Foreskin fibroblast (primary cell): ENCODE measurements at places on chromosomes 2 and 18.
A peak's percentile ranks its signal among the peaks of the same experiment; 100 is the strongest.

GRCh38 chr2:182228073-182228473 lies 198.8 kb downstream of the PDE1A start:
- no peak for DNase-seq

DNA sequence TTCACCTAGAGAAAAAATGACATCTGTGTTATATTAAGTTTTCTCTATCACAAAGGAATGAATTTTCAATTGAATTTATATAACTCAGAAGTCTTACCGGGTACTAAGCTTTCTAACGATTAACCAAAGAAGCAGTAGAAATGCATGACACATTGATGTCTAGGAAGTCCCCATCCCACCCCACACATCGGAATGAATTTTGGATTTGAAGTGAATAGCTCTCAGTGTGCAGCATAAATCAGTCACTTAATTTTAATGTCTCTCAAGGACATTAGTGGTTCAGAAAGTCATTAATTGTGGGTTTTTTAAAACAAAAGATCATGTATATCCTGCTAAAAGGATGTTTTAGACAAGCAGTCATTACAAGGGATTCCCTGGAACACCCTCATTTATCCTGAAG lies 141.4 kb upstream of the PIEZO2 start:
- DNase-seq = no peak

GRCh38 chr2:124315221-124315880 lies 290.3 kb downstream of the CNTNAP5 start:
- no peak for DNase-seq

DNA sequence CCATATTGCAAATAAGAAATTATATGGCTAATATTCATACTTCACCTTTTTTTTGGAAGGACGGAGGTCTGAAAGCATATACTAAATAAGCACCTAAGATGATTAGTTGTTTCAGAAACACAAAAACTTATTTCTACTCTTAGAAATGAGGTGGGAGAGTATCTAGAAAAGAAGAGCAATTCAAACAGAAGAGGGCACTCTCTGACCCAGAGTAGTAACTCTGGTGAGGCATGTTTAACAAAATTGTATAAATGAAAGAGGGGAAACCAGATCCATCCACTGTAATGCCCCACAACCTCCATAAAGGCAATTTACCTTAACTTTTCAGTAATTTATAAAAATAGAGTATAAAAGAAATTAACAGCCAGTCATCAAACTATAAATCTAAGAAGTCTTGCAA lies 669.6 kb upstream of the VRK2 start:
- DNase-seq = peak; percentile 2

DNA sequence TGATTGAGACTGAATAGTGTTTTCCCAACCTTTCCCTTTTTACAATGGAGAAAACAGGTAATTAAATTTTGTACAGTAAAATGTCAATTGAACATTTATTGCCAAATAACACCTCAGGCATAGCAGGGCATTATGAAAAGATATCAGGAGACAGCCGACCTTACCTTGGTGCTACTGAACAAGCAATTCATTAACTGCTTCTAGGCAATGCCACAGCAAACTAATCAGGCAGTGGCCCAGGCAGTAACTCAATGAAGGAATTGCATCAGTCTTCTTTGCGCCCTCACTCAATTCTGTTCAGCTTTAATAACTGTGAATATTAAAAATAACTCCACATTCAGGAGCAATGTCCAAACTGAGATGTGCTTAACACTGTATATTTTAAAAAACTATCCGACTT lies 6.1 kb downstream of the PLCL1 start:
- no peak for DNase-seq

- no peak for DNase-seq
Measured at GRCh38 chr18:50847192-50847591, 27.4 kb upstream of the MRO start.

DNA sequence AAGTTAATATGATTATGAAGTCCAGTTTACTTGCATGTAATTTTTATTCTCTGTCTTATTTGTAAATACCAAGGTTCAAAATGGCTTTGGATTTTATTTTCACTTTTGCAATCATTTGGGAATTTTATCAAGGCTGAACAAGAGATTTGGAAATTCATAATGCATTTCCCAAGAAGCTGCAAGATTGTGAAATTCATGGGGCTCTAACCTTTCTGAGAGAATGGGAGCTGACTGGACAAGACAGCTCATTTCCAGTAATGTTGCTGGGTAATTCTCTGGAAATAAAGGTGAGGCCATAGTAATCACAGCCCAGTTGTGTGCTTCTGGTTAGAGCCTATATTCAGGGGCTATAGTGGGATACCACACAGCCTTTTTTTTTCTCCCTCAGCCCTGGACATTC lies 21.5 kb upstream of the NABP1 start:
- peak; percentile 93 for DNase-seq
